ENCODE measurements at places on chromosomes 2 and 18.

GRCh38 chr18:44681076-44681970, 635 bp downstream of the SETBP1 start:
- peak; percentile 34 for DNase-seq

- no peak for DNase-seq
These were observed 4.3 kb downstream of the KLF7 start for GRCh38 chr2:207161247-207162123.

DNA sequence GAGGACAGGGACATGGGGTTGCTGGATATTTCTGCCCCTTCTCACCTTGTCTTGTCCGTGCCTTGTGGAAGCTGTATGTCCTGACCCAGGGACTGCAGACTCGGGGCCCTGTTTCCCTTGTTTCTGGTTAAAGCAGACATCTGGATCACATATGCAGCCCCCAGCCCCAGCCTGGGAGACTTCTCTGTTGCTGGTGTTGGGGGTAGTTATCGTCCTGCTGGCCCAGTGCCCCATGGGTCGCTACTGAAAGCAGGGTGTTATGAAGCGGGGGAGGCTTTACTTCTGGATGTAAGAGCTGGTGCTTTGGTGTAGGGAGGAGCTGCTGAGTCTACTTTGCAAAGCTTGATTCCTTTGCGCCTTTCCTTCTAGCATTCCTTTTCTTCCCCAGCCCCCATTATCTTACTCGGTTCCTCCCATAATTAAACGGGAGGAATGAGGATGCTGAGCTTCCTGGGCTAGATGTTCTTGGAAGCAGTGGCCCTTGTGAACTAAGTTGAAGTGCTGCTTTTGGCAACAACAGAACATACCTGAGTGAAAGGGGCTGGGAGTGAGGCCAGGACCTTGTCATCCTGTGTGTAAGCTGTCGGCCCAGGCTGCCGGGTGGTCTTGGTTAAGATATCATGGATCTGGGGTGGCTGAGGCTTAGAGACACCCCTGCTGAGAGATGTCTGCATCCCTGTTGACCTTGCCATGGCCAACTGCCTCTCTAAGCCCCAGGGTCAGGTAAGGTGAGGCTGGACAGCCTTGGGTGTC, 3.4 kb downstream of the TET3 start:
- DNase-seq, result no peak

DNA sequence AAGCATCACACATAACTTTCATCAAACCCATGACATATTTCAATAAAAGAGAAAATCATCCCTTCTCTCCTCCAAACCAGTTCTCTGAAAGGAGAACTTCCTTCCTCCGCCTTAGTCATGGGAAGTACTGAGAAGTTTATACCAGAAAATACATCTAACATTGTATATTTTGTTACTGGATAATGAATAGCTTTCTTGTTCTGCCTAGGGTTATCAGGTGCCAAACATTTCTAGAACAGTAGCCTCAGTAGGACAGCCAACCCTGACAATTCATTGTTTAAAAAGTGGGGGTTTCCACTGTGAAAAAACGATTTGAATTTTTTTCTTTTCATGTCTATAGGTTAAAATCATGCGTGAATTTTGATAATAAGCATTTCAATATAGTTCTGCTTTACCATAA, 16.0 kb upstream of the DAW1 start:
- DNase-seq, result no peak

GRCh38 chr2:238667008-238667407, 180.9 kb upstream of the TWIST2 start:
- no peak for DNase-seq

DNA sequence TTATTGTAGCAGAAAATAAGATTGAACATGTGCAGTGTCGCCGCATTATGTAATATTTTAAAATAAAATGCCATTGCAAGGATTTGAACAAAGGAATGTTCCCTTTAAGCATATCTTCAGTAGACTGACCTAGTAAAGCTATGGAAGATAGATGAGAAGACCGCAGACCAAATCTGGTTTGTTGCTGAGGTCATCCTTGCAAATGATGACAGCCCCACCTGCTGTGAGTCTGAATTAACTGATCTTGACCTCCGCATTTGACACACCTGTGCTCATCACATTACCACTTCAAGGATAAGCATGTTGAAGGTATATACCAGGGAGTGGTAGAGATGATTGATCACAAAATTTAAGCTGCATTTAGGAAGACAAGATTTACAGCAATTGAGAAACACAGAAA, 96.2 kb downstream of the NYAP2 start:
- DNase-seq, result no peak
